ENCODE measurements at places on chromosomes 2 and 18. TPM values are rescaled to one million over a fixed set of nuclear protein-coding genes. Genes with fewer than 3 reads are reported as not detected.

Gene CNTNAP5
- total RNA-seq, result not detected

Gene CFAP65
- total RNA-seq, result not detected

Gene PROM2
- 147 TPM for total RNA-seq

Gene CD207
- not detected for total RNA-seq

Gene ANXA4
- total RNA-seq, result 82.9 TPM

Gene SLC66A2
- total RNA-seq, result 24.3 TPM

Gene UGT1A4
- total RNA-seq, result 73.6 TPM

Gene CCDC74A
- total RNA-seq, result 3.4 TPM

Gene LRATD1
- total RNA-seq, result 3.8 TPM

Gene PARD3B
- total RNA-seq, result 7.6 TPM

Gene C2orf42
- total RNA-seq, result 14.3 TPM

Gene MALL
- 32.4 TPM for total RNA-seq

Gene LINC00305
- total RNA-seq, result not detected

Gene MYO7B
- total RNA-seq, result not detected

Gene IL36RN
- 1.0 TPM for total RNA-seq
